Heart left ventricle (tissue), 16 donors: ENCODE measurements at places on chromosomes 16 and 17. TPM values are rescaled to one million over a fixed set of nuclear protein-coding genes. Genes with fewer than 3 reads are reported as not detected.

ETV4 gene
- total RNA-seq = 0.42 TPM

BAIAP3 gene
- 2.6 TPM for total RNA-seq

PLCD3 gene
- 147 TPM for total RNA-seq

OR3A3 gene
- not detected for total RNA-seq

YBX2 gene
- total RNA-seq = 0.69 TPM

TMEM106A gene
- 1.8 TPM for total RNA-seq

DNA sequence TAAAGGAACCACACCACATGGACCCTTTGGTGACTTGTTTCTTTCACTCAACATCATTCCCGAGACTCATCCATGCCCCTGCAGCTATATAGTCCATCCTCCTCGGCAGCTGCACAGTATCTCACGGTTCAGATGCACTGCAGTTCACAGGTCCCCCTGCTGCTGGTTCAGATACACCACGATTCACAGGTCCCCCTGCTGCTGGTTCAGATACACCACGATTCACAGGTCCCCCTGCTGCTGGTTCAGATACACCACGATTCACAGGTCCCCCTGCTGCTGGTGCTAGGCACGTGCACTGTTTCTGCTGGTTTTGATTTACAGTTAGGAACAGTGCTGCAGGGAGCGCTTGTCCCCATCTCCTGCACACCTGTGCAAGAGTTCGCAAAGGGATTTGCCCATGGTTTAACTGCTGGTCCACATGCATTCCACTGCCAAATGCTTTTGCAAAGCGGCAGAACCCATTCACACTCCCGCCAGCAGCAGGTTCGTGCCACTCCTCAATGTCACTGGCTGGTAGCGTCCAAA, 3.8 kb downstream of the HSDL1 start:
- H3K36me3 ChIP-seq = no peaks in the 10 kb centered on the region
- DNase-seq = no peak
- no peaks in the 10 kb centered on the region for H3K27me3 ChIP-seq
- H3K27ac ChIP-seq = no peak overlapping the region
- no peak overlapping the region for H3K4me3 ChIP-seq

- H3K27ac ChIP-seq = no peak overlapping the region
- no peak overlapping the region for H3K4me3 ChIP-seq
- no peaks in the 10 kb centered on the region for H3K36me3 ChIP-seq
- DNase-seq = no peak
Measured at GRCh38 chr17:47013341-47013740, 34.3 kb upstream of the RPRML start.

DNA sequence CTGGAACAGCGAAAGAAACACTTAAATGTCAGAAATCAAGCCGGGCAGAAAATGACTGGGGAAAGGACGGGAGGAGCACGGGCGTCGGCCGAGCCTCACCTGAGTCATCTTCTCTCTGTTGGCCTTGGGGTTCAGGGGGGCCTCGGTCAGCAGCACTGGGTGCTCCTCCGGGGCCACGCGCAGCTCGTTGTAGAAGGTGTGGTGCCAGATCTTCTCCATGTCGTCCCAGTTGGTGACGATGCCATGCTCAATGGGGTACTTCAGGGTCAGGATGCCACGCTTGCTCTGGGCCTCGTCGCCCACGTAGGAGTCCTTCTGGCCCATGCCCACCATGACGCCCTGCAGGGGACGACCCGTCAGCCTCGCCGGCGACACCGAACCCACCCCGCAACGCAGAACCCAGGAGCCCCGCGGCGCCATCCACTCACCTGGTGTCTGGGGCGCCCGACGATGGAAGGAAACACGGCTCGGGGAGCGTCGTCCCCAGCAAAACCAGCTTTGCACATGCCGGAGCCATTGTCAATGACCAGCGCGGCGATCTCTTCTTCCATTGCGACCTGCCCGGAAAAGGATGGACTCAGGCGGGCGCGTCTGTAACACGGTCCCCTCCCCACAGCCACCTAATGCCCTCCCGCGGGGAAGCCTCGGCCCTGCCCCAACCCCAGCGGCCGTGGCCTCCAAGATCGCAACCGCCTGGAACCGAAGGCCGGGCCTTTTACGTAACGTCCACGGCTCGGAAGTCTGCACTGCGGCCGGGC, 616 bp downstream of the ACTG1 start:
- peak; percentile 82 for DNase-seq
- H3K36me3 ChIP-seq = peaks cover 44% of the 10 kb centered on the region
- peak overlapping the region; percentile 100 for H3K27ac ChIP-seq
- H3K27me3 ChIP-seq = no peaks in the 10 kb centered on the region

GRCh38 chr16:1258225-1258600, 2.3 kb downstream of the TPSD1 start:
- no peak overlapping the region for H3K4me3 ChIP-seq
- no peak overlapping the region for H3K27ac ChIP-seq
- H3K4me1 ChIP-seq = no peaks in the 10 kb centered on the region
- peaks cover 60% of the 10 kb centered on the region for H3K27me3 ChIP-seq
- H3K36me3 ChIP-seq = no peaks in the 10 kb centered on the region
- no peak for DNase-seq

- H3K36me3 ChIP-seq = peaks cover 26% of the 10 kb centered on the region
- no peaks in the 10 kb centered on the region for H3K27me3 ChIP-seq
- peak overlapping the region; percentile 97 for H3K27ac ChIP-seq
- peak overlapping the region; percentile 65 for H3K4me3 ChIP-seq
Measured at GRCh38 chr17:21212826-21213637, 929 bp downstream of the TMEM11 start.

DNA sequence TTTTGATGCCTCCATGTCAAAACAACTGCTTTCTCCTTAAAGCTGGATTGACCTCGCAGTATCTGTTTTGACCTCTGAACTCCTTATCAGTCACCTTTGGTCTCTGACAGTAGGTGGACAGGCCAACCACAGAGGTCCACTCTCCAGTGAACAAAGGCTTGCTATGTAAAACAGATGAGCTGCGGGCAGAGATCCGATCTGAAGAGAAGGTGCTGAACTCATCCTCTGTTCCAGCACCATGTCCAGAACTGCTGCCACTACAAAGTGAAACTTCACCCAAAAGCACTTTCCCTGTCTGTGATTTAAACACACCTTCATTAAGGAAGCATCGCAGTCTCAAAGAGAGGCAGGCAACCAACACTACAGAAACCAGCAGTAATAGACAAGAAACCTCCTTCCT, 117.3 kb upstream of the CORO6 start:
- no peak for DNase-seq
- peak overlapping the region; percentile 23 for H3K27ac ChIP-seq

- H3K27ac ChIP-seq = no peak overlapping the region
- DNase-seq = no peak
- no peaks in the 10 kb centered on the region for H3K27me3 ChIP-seq
- peaks cover 20% of the 10 kb centered on the region for H3K4me1 ChIP-seq
- H3K36me3 ChIP-seq = peaks cover 42% of the 10 kb centered on the region
Measured at GRCh38 chr17:5437721-5438317, 1.1 kb downstream of the C1QBP start.

- no peaks in the 10 kb centered on the region for H3K27me3 ChIP-seq
- peaks cover 64% of the 10 kb centered on the region for H3K4me1 ChIP-seq
- peak overlapping the region; percentile 68 for H3K27ac ChIP-seq
- peak; percentile 77 for DNase-seq
- H3K4me3 ChIP-seq = no peak overlapping the region
Measured at GRCh38 chr16:70573451-70574121, 50.0 kb downstream of the SF3B3 start.

- DNase-seq = no peak
- H3K27ac ChIP-seq = no peak overlapping the region
- no peak overlapping the region for H3K4me3 ChIP-seq
- peaks cover 35% of the 10 kb centered on the region for H3K36me3 ChIP-seq
- peaks cover 2% of the 10 kb centered on the region for H3K4me1 ChIP-seq
Measured at GRCh38 chr16:11547118-11547916, 39.4 kb downstream of the LITAF start.

DNA sequence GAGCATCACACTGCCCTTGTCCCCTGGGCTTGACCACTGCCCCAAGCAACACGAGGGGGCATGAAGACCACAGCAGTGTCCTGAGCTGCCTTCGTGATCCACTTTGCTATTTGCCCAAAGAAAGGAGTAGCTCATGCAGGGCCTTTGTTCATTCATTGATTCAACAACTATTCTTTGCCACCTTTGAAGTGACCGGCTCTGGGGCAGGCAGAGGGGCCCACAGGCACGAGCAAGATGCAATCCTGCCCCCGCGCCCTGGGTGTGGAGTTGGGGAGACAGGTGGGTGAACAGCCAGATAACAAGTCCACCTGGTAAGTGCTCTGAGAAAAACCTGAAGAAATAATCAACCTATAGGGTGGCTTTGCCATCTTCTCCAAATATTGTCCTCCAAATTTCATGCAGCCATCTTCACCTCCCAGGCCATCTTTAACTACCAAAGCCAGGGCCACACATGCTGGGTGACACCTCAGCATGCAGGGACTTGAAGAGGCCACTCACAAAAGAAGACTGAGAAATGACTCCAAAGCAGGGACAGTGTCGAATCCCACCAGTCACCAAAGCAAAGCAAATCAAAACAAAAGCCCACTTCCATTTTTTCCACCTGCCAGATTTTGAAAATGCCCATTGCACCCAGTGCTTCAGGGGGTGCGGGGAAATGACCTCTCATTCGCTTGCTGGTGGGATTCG, 18.2 kb upstream of the RBFOX3 start:
- no peak overlapping the region for H3K4me3 ChIP-seq
- peaks cover 54% of the 10 kb centered on the region for H3K27me3 ChIP-seq
- H3K36me3 ChIP-seq = no peaks in the 10 kb centered on the region
- H3K27ac ChIP-seq = no peak overlapping the region
